ENCODE measurements at places on chromosomes 3 and 15.

- no peak for DNase-seq
These were observed 426.7 kb upstream of the FRG2C start for GRCh38 chr3:75237477-75237876.

DNA sequence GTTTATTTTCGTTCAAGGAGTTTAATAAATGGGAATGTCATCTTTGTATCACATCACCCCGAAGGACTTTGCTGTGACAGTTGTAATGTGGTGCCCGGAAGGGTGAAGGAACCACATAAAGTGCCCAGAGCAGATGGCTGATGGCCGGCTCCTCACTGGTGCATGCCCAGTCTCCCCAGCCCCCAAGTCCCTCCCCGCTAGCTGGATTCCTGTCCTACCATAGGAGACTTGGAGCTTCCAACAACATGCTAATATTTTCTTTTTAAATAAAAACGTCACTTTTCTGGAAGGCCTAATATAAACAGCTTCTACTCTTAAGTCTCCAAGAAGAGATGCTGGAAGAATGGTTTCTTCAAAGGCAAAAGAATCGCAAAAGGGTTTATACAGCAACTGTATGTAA lies 273.9 kb upstream of the LRTM1 start:
- DNase-seq = no peak

DNA sequence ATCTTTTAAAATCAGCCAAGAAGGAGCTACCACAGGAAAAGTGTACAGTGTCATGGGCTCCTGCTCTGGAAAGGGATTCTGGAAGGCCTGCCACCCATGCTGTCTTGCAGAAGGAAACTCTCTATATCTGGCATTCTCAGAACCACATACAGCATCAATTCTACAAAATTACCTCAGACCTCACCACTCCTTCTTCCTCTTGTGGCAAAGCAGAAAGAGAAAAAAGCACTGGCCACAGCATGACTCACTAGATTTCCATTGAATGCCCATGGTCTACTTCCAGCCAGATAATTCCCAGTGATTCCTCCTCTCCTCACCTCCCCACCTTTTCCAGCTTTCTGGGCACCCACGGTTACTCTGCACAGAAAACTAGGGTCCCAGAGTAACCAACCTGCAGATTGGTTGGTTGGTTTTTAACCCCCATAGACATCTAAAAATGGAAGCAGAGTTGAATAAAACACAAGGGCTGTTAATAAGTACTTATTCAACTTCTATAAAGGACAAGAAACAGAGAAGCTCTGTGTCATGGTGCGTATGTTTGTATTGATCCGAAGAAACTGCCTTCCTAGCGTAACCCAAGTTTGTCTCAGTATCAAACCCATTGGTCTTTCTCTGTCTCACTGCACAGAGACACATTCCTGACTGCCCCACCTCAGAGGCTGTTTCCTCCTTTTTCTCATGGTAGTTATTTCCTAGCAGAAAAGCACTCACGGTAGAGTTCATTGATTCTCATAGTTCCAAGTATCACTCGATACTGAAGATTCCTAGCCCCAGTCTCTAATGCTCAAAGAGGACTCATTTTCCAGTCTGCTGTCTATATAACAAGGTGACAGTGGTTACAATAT lies 67.7 kb downstream of the LDHAL6B start:
- DNase-seq = peak; percentile 31

DNA sequence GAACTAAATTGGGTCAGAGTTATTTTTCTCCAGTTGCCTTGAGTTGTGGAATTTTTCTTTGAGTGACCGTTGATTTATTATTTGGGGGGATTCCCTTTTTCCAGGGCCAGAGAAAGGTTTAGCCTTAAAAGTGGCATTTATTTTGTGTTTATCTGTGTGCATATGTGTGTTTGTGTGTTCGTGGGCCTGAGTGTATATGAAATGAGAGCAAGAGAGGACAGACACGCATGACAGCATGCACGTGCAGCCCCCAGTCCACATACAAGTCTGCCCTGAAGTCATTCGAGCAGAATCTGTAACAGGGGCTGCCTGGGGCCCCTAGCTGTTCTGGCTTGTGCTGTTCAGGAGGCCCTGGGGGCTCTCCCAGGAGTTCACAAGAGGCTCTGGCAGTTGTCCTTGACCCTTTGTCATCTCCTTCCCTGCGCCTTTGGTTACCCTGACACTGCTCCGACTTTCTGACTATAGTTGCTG lies 18.3 kb upstream of the TRAK1 start:
- DNase-seq = no peak

DNA sequence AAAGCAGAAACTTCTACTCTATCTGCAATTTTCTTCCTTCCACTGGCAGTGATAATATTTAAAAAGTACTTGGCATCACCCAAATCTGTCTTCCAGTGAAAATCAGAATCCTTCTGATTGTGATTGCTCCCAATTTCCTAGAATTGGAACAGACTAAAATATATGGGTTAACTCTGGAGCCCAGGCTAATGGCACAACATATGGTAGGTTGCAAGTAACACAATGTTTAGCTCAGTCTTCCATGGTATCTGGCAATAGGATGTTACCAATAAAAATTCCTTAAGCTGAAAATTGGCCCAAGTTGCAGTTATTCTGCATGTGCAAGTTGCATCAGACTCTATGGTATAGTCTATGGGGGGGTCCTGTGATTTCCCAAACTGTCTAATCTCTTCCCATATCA lies 273.5 kb upstream of the ADAMTS9 start:
- DNase-seq = no peak

DNA sequence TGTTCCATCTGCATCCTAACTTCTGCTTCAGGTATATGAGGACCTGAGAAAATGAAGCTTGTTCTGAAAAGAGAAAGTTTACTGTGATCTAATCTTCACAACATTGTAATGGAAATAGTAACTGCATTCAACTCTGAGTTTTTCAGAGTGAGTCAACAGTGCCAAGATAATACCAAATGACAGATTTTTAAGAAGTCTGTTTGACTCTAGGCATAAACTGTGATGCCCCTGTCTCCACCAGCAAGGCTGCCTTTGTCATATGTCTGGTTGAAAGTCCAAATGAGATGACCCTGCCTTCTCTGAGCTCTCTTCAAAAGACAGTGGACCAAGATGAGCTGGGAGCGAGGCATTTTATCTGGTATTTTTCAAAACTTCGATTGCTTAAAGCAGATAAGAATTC lies 44.8 kb upstream of the B3GNT5 start:
- DNase-seq = no peak

DNA sequence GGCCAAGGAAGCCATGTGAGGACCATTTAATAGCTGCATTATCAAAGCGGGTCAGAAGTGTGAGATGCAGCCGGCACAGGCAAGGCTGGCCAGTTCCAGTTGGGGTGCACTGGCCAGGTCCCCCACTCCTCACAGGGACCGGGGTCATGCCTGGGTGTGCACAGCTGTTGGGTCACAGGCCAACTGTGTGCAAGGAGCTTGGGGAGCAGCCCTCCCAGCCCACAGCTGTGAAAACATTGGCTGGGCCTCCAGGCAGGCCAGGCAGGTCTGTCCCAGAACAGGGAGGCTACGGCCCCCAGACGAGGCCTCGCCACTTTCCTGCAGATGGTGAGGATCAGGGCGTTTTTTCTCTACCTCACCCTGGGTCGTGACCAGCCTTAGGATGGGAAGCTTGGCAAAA lies 521.0 kb downstream of the NTRK3 start:
- DNase-seq = no peak

GRCh38 chr3:126034481-126035361 lies 49.2 kb downstream of the SLC41A3 start:
- peak; percentile 42 for DNase-seq

GRCh38 chr3:46685446-46685845 lies 8.0 kb downstream of the ALS2CL start:
- DNase-seq = no peak

DNA sequence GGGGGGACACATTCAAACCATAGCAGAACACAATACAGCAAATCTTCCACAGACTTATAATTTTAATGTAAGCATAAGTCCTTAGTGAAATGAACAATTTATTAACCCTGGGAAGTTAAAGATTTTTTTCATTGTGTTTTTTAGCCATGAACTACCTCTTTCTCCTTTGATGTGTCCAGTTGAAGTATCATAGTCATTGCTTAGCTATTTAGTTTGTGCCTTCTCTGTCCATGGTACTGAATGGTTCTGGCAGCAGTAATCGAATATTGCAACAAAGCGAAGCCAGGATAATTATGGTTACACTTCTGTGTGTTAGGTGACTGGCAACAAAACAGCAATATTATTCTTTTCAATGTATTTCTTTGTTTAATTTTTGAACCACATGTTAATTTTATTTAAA lies 403.0 kb upstream of the ONECUT1 start:
- DNase-seq = peak; percentile 11

DNA sequence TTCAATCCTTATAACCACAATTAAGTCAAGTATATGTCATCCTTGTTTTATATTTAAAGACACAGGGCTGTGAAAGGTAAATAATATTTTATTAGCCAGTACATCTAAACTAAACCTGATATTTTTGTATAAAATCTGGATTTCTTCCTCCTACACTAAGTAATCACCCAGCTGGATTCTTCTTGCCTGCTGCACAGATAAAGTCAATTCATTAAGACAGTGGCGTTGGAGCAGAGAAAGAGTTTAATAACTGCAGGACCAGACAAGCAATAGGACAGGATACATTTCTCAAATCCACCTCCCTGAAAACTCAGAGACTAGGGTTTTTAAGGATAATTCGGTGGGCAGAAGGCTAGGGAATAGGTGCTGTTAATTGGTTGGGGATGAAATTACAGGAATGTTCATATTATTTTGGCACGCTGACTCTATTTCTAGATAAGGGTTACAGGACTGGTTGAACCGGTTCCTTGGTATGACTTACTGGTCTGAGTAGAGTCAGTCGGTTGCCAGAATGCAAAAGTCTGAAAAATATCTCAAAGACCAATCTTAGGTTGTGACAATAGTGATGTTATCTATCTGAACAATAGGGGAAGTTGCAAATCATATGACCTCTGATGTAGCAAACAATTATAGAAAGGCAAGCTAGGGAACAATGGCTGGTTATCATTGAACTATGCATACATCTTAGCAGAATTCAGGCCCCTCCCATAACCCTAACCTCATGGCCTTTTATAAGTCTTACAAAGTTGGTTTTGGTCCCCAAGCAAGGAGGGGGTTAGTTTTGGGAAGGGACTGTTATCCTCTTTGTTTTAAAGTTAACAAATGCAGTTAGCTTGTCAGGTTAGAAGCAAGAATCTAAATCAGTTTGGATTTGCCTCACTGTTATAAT lies 244.8 kb downstream of the ALCAM start:
- no peak for DNase-seq

DNA sequence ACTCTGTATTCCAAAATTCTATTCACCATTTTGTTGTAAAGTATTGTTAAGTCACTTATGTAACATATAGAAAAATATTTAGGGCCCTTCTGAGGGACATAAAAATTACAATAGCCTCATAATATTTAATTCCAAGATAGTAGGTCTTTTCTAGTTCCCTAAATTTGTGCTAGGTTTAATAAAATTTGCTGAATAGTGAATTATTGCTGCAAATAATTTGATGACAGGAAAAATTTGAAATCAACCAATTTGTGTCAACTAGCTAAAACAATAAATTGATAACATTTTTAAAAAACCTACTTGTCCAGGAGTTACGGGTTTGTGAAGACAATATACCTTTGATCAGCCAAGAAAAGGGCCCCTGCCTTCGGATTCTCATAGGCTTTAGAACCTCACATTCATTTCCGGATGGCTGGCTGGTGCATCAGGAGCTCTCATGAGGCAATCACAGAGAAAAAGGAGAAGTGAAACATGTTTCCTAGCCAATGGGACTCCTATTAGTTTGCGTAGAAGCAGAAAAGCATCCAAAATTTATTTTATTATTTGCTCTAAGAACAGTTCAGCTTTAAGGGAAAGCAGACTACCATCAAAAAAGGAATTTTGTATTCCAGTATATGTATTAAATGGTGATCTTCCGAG lies 177.2 kb downstream of the LRRC3B start:
- DNase-seq = no peak

- no peak for DNase-seq
These were observed 45.3 kb upstream of the SLCO2A1 start for GRCh38 chr3:134074790-134075567.

DNA sequence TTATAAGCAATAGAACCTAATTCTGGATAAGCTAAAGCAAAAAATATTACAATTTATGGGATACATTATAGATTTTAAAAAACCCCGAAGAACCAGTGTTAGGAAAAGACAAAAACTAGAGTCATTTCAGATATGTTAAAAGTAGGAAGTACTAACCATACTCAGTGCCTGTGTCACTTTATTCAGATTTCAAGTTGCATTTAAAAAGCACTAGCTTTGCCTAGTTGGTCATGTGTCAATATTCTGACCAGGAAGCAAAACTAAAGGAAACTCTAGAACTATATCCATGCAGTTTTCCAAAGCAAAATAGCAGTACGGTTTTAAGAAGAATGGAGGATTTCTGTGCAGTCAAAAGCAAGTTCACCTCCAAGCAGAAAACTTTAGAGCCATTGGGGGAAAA lies 88.4 kb downstream of the RAP2B start:
- no peak for DNase-seq

DNA sequence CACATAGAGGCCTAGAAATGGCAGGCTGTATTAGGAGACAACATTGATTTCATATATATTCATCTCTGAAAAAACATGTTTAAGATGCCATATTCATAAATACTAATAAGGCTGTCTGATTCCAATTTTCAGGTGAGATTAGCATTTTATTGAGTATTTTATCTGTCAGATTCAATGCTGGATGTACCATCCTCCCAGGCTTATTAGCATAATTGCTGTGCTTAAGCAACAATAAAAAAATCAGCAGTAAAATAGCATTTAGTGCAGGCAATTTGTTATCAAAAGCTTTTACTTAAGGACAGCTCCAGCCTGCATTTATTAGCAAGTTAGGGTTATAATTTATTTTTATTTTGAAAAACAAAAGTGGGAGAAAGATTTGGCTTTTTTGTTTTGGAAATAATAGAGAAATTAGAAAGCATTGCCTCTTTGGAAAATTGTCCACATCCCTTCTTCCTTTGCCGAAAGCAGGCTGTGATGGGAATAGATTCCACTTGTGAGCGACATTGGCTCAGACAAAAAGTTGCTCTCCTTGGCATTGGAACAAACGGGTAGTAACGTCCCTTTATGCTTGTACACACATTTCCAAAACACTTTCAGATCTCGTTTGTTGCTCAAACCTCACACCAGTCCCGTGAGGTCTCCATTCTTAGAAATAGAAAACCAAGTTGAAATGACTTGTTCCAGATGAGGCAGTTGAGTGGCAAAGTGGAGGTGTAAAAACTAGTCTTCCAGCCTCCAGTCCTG lies 134.0 kb downstream of the LPP start:
- DNase-seq = peak; percentile 56

DNA sequence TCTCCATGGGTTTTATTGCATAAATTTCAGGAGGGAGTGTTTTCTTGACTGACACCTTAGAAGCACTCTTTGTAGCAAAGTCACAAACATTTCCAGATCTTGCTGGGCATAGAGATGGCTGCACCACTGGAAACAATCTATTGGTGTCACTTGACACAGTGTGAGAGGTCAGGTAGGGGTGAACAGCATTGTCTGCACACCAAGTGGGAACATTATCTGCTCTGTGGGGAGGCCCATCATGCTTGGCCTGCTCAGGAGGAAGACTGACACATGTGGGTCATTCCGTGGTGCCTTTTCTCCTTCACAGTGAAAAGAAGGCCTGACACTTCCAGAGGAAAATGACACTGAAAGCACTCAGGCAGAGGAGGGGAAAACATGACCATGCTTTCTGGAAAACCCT lies 149.9 kb upstream of the GALNT15 start:
- DNase-seq = no peak

GRCh38 chr15:51312166-51313073 lies 26.0 kb downstream of the CYP19A1 start:
- no peak for DNase-seq

Data from activated CD4-positive, alpha-beta T cell treated with anti-CD3 and anti-CD28 coated beads, Interleukin-2, Interleukin-6, amounts not matched to agents 100 ng/mL and 50 ng/mL, durations not matched to agents 16 hours and 8 hours (primary cell).